ENCODE measurements at places on chromosomes 11 and 22.
A peak's percentile ranks its signal among the peaks of the same experiment; 100 is the strongest.

DNA sequence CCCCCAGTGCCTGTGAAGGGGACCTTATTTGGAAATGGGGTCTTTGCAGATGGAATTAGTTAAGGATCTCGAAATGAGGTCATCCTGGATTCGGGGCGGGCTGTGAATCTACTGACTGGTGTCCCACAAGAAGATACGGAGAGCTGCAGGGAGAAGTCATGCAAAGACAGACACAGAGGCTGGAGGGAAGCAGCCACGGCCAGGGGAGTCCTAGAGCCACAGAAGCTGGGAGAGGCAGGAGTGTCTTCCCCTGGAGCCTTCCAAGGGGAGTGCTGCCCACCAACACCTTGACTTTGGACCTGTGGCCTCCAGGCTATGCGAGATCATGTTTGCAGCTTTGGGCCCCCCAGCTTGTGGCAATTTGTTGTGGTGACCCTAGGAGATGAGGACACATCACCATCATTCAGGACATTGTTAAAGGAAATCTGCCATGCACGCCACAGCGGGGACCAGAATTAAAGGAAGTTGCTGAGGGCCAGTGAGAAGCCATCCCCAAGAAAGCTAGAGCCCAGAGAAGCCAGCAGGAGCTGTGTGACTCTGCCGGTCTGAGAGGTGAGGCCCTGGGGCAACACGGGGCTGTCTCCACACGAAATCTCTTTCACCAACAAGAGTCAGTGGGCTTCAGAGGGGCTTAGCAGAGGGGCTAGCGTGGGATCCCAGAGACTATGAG, 434.7 kb downstream of the BRD1 start:
- no peak for DNase-seq

- DNase-seq: peak; percentile 57
Measured at GRCh38 chr11:57482782-57483561, 22.6 kb downstream of the RTN4RL2 start.

- peak; percentile 30 for DNase-seq
Measured at GRCh38 chr11:128501632-128502549, 85.5 kb downstream of the ETS1 start.

GRCh38 chr22:46750863-46751443, 11.5 kb upstream of the TBC1D22A start:
- no peak for DNase-seq

- no peak for DNase-seq
Measured at GRCh38 chr11:94749369-94749768, 18.8 kb upstream of the AMOTL1 start.

DNA sequence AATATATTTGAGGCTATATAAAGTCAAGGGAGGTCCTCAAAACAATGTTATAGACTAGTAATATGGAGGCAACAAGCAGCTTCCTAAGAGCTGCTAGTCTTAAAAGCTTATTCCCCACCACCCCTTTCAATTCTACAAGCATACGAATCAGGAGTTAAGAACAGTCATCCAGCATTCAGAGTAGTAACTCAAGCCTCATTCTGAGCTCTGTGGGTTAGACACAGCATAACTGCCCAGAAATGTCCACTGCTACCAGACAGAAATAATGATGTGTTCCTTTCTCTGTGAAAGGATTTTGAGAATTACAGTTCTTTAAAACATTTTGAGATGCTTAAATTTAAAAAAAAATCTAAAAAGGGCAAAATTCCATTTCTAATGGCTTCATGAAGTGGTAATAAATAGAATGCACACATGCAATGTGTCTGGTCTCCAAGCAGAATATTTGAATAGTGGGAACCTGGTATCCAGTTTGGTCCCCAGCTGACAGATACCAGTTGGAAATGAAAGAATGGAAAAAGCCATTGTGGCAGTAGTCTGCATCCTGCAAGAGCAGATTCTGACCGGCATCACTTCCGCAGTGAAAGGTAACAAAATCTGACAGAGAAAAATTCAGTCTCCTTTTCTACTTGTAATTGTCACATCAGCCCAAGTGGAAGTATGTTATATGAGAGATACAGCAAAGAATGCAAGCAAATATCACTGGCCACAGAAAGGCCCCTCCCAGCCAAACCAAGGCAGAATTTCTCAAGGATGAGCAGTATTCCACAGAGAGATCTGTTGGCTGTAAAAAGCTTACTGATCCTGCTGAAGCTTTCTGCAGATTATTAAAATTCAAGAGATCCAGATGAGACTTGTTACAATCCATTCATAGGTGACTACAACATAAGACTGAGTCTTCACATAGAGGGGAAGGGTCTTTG, 310.8 kb upstream of the PITPNB start:
- no peak for DNase-seq

GRCh38 chr22:31086703-31087330, 5.7 kb downstream of the SMTN start:
- DNase-seq: no peak

- no peak for DNase-seq
Measured at GRCh38 chr11:76554767-76555166, 109.9 kb downstream of the EMSY start.

DNA sequence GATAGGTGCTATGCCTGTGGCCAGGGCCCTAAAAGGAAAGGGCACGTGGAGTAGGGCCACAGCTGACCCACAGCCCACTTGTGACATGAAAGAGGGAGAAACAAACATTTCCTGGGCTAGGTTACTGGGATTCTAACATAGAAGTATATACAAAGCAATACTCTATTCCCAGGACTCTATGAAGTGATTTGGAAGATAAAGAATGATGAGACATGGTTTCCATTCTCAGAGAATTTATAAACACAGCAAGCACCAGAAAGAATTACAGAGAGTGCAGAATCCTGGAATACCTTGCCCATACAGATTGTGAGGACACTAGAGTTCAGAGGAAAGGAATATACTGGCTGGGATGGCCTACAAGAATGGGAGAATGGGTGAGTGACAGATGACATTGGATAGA, 86.4 kb downstream of the KIRREL3 start:
- DNase-seq: no peak

- no peak for DNase-seq
Measured at GRCh38 chr11:80122211-80122610, 681.4 kb upstream of the TENM4 start.

- DNase-seq: no peak
Measured at GRCh38 chr22:29256606-29257325, 11.0 kb downstream of the RHBDD3 start.

GRCh38 chr11:10973416-10973815, 115.6 kb upstream of the ZBED5 start:
- no peak for DNase-seq

DNA sequence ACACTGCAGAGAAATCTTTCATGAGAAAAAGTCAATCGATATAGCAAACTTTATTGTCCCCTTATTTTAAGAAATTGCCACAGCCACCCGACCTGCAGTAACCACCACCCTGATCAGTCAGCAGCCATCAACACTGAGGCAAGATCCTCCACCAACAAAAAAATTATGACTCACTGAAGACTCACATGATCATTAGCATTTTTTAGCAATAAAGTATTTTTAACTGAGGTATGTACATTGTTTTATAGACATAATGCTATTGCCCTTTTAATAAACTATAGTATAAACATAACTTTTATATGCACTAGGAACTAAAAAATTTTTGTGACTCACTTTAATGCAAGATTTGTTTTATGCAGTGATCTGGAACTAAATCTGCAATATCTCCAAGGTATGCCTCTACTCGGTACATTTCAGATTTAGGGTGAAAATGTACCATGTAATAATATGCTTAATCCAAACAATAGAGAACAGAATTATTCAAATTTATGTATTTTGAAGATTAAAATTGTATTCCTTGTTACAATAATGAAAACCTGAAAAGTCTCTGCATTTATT, 79.2 kb upstream of the CEP126 start:
- DNase-seq: no peak

DNA sequence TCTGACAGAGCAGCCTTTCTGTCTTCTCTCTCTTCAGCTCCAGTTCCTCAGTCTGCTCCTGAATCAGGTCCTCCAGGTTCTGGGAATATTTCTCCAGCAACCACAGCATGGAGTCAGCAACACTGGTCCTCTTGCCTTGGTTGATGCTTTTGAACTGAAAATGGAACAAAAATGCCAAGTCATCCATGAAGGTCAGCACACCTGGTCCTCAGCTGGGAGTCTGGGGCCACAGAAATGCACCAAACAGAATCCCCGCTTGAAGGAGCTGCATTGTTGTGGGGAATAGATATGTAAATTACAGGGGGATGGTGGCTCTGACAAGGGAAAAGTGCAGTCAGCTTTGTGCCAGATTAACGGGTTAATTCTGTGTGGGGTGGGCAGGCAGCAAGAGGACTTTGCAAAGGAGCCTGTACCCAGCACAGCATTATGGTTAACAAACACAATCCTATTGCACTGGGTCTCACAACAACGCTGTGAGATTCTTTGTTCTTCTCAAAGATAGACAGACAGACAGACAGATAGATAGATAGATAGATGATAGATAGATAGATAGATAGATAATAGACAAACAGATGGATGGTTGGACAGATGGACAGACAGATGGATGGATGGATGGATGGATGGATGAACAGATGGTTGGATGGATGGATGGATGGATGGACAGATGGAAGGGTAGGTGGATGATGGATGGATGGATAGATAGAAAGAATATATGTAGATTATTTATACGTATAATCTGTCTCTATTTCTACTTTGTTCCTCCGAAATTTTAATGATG, 33.8 kb upstream of the LRRC32 start:
- no peak for DNase-seq

DNA sequence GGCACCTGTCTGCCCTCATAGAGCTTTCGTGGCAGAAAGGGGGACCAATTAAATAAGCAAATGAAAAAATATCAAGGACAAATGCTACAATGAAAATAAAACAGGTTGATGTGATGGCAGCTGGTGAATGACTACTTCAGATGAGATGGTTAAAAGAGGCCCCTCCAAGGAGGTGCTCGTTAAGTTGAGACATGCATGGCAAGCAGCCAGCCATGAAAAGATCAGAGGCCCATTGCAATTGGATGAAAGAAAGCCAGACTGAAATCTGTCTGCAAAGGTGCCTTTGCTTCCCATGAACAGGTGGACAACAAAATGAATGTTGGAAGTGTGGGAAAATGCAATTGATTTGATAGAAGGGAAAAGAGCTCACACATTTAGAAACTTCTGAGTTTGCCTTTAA, 848 bp upstream of the TRPC6 start:
- DNase-seq: no peak

DNA sequence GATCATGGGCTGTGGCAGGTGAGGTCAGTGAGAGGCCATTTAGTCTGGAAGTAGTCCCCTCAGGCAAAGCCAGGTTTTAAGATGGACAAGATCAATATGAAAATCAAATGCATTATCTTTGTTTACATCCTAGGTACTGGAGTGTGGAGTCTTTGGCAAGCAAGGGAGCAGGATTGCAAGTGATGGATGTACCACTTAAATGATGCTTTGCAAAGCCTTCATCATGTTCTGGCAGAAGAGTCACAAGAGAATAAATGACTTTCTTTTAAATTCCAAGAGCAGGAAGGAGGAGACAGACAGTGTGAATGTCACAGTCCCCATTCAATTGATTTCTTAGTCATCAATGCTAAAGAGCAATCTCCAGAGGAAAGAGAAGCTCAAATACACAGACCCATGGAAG, 908.3 kb downstream of the FAM181B start:
- DNase-seq: no peak

DNA sequence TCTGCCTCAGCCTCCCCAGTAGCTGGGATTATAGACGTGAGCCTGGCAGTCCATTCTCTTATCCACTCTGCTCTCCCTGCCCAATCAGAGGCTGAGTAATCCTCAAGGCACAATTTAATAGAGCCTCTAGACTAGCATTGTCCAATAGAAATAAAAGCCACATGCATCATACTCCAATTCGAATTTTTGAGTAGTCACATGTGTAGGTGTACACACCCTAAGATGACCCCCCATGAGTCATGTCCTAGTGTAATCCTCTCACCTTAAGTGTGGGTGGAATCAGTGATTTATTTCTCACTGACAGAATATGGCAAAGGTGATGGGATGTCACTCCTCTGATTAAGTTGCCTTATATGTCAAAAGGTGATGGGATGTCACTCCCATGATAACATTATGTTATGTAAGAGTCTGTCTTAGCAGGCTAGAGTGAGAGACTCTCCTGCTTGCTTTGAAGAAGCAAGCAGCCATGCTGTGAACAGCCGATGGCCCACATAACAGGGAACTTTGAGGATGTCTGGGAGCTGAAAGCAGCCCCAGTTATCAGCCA, 61.3 kb downstream of the MN1 start:
- DNase-seq: no peak

GRCh38 chr11:9814108-9814507, 150.2 kb downstream of the SWAP70 start:
- DNase-seq: no peak

- no peak for DNase-seq
Measured at GRCh38 chr22:48218889-48219420, 1456.5 kb downstream of the TBC1D22A start.

GRCh38 chr11:11977206-11977938, 31.1 kb downstream of the DKK3 start:
- no peak for DNase-seq

- no peak for DNase-seq
Measured at GRCh38 chr11:940496-941135, 14.9 kb downstream of the AP2A2 start.

- DNase-seq: no peak
Measured at GRCh38 chr11:21636561-21636960, 556.3 kb upstream of the ANO5 start.

DNA sequence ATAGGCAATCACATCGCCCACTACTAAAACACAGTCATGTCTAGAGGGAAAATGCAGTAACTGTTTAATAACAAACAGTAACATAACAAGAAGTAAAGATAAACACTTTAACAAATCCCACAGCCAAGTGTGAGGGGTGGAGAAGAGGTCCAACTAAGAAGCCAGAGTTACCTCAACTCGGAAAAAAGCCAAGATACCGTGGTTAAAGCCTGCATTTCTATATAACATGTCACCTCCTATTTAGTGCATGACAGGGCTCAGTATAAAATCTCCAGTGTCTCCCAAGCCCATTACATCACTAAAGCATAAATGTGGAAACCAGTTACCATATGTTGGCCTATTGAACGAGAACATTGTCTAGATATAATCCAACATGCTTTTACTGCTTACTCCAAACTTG, 281.7 kb downstream of the LRRC4C start:
- DNase-seq: no peak

GRCh38 chr11:110077346-110077745, 15.8 kb upstream of the ZC3H12C start:
- no peak for DNase-seq

GRCh38 chr11:67095214-67095507, 23.9 kb upstream of the KDM2A start:
- DNase-seq: no peak

DNA sequence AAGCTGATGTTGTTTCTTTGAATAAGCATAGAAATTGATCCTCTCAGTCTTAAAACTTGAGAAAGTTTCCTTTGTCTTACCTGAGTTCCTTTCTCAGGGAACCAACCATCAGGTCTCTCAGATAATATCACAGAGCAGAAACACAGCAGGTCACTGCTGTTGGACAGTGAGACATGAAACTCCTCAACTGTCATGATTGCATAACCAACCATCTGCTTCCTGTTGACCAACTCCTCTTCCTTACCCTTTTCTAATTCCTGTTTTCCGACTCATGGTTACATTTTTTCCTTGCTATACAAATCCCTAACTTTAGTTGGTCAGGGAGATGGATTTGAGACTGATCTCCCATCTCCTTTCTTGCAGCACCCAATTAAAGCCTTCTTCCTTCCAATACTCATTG, 845.3 kb downstream of the FAM181B start:
- no peak for DNase-seq

- DNase-seq: peak; percentile 88
Measured at GRCh38 chr22:20857838-20858614, 585 bp downstream of the PI4KA start.

GRCh38 chr11:44709281-44709562, 17.5 kb upstream of the TSPAN18 start:
- no peak for DNase-seq

- no peak for DNase-seq
Measured at GRCh38 chr11:128796270-128796669, 70.8 kb downstream of the KCNJ1 start.

Data from CD4-positive, alpha-beta T cell treated with Interleukin-17A for 1 hour (primary cell).